ENCODE measurements at places on chromosomes 3 and 15.

DNA sequence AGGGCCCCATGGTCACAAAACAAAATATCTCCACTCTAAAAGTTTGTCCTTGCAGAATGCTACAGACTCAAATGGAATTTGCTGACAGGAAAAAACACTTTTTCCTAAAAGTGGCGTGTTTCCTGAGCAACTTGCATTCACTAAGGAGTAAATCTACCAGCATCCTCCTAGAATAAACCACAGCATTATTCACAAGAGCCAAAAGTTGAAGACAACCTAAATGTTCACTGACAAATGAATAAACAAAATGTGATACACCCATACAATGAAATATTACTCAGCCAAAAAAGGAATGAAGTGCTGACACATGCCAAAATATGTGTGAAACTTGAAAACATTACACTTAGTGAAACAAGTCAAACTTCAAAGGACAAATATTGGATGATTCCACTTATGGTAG lies 28.9 kb downstream of the ITGB5 start:
- DNase-seq, result no peak

GRCh38 chr15:63240109-63240508 lies 37.3 kb upstream of the APH1B start:
- no peak for DNase-seq

- no peak for DNase-seq
Observed at GRCh38 chr15:87619161-87619960, 637.2 kb downstream of the NTRK3 start.

DNA sequence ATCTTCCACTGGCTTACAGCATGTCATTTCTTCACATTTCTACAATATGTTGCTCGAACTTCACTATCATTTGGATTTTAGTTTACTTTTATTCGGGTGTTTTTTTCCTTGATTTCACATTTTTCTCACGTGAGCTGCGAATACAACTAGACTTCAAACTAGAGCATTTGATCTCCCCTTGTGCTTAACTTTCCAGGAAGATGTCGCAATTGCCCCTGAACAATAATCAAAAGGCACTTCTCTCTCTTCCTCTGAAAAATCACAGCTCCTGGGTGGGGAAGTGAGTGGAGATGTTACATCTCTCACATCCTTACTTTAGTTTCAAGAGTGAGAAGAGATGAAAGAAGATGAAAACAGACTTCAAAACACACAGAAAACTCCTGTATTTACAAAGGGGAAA lies 587.9 kb downstream of the TBL1XR1 start:
- no peak for DNase-seq

DNA sequence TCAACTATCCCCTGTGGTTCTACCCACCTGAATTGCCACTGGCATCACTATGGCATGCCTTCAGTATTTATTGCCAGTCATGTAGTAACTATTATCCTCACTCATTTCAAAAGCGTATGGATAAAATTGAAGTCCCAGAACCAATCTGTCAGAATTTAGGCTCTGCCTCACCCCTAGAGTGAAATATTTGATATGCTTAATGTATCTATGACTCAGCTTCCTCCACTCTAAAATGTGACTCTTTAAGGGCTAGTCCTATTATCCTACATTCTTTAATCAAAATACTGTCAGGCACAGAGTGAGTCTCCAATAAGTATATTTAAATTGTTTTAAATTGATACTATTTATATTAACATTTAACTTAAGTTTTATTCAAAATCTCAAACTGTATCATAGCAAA lies 27.6 kb downstream of the ARPP21 start:
- DNase-seq, result no peak

- no peak for DNase-seq
Observed at GRCh38 chr3:85627932-85628331, 669.1 kb downstream of the CADM2 start.

- no peak for DNase-seq
Observed at GRCh38 chr3:195794708-195795107, 17.0 kb downstream of the MUC4 start.

DNA sequence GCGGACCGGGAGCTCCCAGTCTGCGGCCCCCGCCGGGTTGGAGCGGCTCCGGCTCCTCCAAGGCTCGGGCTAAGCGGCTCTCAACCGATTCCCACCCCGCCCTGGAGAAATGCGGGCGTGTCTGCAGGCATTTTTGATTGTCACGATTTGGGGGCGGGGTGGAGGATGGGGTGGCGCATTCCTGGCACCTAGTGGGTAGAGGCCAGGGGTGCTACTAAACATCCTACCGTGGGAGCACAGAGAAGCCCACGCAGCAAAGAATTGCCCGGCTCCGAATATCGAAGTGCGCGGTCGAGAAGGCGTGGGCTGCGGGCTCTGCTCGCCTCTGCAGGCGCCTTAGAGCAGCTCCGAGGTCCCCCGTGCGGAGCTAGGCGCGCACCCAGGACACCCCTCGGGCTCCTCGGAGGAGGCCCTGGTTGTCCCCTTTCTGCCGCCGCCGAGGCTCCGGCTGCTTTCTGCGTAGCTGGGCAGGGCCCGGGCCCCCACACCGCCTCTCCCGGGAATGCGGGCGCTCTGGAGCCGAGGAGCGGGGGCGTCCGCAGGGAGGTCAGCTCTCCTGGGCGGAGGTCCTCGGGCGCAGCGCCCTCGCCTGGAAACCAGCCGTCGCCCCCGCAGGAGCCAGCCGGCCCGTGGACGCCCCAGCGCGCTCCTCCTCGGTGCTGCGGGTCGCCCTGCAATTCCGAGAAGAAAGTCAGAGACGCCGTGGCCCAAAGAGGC lies 16.5 kb upstream of the LAMP3 start:
- peak; percentile 59 for DNase-seq

GRCh38 chr15:29567336-29567735 lies 254.9 kb downstream of the TJP1 start:
- no peak for DNase-seq

- DNase-seq, result no peak
Observed at GRCh38 chr3:138914870-138915502, 32.0 kb downstream of the FOXL2 start.

GRCh38 chr3:135337192-135337591 lies 542.1 kb downstream of the EPHB1 start:
- no peak for DNase-seq

DNA sequence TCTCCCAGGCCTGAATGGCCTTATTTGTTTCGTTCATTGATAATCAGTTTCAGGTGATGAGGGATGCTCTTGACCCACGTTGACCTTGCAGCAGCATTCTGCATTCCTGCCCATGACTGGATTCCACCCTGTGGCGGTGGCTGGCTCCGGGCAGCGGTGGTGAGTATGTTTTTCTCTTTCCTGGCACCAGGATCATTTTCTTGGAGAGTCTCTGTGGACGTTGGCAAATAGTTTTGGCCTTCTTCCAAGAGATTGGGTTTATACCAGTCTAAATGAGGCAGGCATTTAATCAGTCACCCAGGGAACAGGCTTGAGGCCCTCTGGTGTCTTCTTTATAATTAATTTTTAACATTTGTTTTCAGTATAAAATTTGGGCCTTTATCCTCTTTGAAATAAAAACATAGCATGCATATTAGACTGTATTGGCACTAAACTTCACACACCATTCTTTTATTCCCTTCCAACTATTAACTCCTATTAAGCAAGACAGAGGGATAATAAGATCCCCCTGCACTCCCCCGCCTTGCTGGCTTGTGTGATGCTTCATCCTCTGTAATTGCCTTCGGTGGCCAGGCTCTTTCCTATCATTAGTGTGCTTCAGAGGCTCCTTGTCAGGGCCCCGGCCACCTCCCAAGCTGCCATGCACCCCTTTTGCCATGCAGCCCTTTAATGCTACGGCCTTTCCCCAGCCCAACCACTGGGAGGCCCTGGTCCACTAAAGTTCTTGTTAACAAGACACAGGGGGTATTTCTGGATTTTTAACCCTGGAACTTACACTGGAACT lies 176.2 kb upstream of the TOPAZ1 start:
- no peak for DNase-seq

- peak; percentile 17 for DNase-seq
Observed at GRCh38 chr3:69671082-69671952, 67.9 kb upstream of the MITF start.

GRCh38 chr3:71132995-71133730 lies 450.4 kb downstream of the FOXP1 start:
- peak; percentile 52 for DNase-seq

DNA sequence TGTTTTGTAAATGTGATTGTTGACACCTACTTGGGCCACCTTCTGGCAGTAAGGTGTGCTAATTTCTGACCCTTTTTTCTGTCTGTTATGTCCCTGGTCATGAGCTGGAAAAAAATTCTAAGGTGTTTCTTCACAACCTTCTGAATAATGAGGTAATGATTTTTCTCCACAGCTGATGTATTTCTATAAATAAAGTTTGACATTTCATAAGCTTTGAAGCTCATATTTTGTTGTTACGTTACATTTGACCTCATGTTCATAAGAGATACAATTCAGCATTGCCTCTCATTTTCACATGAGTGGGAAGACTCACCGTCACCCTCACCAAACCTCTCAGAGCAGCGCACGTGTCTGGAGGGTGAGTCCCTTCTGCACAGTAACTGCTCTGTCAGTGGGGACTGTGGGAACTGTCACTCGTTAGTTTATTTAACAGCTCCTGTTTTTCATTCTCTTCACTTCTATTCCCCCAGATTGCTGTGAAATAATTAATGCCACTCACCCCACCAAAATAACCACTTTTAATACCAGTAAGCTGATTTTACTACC lies 140.9 kb downstream of the PLCL2 start:
- DNase-seq, result no peak

DNA sequence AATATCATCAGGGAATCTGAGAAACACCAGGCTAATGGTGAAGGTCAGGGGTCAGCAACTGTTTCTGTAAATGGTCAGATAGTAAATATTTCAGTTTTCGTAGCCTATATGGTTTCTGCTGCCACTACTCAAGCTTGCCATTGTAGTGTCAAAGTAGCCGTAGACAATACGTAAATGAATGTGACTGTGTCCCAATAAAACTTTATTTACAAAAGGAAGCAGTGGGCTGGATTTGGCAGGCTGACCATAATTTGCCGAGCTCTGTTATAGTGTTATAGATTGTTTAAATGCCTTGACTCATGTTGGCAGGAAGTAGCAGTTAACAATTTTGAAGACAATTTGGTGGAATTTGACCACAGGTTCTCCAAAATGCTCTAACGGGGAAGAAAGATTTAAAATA lies 548.2 kb downstream of the FOXP1 start:
- DNase-seq, result no peak

Measured in NCI-H526 treated with DMSO at 0.1 percent for 48 hours (cell line).